SW480 (cell line): ENCODE measurements at places on chromosomes 4 and X.

DNA sequence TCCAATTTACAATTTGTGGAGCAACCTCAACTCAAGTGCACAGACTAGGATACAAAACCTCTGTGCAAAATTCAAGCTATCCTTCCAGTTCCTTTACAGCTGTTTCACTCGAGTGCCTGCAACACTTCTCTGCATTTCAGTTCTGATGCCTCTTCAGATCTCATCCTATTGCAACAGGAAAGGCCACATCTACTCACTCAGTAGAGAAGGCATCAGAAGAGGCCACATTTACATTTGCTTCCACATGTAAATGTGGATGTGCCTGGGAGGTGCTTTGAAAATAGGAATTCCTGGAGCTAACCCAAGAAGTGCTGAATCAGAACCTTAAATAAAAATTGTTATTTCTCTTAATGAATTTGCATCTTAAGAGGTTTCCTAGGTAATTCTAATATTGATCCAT is 45.8 kb upstream of the SERTM2 start:
- no peak for DNase-seq

DNA sequence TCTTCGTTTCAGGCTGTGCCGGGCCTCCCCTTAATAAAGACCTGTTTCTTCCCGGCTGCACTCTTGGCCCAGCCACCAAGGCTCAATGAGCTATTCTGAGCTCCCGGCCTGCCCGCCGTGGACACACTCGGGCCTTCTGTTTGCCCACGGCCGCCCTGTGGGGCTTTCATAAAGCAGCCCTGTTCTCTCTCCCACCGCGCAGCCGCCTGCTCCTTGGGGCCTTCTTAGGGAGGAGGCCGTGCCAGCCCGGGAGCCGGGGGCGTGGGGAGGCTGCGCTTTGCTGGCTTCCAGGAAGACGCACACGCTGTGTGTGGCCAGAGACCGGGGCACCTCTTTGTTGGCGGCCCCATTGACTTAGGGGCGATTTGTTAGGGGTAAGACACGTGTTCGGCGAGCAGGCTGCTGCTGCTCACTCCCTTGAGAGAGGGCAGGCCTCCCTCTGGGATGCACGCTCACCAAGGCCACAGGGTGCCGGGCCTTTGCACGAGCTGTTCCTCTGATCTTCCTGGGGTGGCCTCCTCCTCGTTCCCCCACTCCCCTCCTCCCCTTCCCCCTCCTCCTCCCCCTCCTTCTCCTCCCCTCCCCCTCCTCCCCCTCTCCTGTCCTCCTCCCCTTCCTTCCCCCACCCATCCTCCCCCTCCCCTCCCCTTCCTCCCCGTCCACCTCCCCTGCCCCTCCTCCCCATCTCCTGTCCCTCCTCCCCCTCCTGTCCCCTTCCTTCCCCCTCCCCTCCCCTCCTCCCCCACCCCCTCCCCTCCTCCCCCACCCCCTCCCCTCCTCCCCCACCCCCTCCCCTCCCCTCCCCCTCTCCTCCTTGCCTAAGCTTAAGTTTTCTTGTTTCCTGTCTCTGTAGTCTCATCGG is 11.3 kb downstream of the BLOC1S4 start:
- no peak for DNase-seq

DNA sequence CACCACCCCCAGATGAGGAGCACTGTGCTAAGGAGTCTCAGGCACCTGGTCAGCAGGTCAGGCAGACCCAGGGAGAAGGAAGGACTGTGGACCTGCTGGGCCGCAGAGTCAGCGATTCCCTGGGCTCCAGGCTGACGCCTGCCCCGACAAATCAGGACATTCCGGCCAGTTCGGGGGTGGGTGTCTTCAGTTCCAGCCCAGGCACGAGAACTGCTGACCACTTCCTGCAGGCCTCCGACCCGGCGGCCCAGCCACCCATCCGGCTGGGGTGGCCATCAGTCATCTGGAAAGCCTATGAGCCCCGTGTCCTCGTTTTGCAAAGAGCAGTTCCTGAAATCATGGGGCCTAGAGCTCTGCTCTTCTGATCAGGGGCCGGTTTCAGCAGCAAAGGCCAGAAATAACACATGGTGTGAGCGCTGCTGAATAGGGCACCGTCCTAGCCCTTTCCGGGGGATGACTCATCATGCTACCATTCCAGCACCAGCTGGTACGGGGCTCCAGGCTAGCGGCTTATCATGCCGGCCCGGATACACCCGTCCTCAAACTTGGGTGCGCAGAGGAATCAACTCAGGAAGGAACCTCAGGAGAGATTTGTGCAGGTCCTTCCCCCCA is 7.8 kb upstream of the SH3TC1 start:
- DNase-seq: peak; percentile 63

DNA sequence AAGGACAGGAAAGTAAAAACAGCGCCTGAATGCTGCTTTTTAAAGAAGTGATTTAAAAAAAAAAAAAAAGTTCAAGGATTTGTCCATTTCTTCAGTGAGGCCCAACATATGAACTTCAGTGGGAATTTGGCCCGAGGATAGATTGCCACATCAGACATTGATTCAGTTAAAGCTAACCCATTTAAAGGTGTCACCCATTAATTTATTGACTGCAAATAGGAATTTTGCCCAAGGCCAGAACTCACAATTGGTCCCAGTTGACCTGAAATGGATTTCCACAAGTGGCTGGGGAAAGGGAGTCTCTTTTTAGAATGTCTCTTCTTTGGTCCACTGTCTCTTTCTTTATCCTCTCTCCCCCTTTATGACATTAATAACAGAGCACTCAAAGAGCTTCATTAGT is 86.5 kb upstream of the RPL34 start:
- DNase-seq: no peak

DNA sequence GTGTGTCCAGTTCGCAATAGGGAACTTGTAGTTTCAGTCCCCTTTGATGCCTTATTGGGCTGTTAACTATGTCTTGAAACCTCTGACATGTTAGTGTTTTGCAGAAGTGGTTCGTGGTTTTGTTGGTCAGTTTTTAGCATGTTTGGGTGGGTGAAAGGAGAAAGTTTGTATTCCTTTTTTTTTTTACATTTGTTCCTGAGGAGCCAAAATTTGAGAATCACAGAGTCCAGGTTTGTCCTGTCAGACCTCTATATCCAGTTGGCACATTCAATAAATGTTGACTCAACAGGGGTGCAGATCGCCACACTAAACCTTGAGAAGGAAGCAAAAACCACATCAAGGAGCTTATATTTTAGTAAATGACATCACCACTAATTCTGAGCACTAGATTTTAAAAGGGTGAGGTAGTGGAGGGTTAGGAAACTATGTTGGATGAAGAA is 26.2 kb downstream of the DLG3 start:
- peak; percentile 77 for DNase-seq

GRCh38 chr4:186820391-186820891 is 96.8 kb upstream of the FAT1 start:
- DNase-seq: no peak

GRCh38 chrX:141164406-141164805 is 12.5 kb downstream of the LDOC1 start:
- DNase-seq: no peak

- no peak for DNase-seq
Observed at GRCh38 chr4:186666252-186666651, 57.4 kb downstream of the FAT1 start.

GRCh38 chr4:155094201-155094820 is 114.1 kb upstream of the NPY2R start:
- DNase-seq: no peak

DNA sequence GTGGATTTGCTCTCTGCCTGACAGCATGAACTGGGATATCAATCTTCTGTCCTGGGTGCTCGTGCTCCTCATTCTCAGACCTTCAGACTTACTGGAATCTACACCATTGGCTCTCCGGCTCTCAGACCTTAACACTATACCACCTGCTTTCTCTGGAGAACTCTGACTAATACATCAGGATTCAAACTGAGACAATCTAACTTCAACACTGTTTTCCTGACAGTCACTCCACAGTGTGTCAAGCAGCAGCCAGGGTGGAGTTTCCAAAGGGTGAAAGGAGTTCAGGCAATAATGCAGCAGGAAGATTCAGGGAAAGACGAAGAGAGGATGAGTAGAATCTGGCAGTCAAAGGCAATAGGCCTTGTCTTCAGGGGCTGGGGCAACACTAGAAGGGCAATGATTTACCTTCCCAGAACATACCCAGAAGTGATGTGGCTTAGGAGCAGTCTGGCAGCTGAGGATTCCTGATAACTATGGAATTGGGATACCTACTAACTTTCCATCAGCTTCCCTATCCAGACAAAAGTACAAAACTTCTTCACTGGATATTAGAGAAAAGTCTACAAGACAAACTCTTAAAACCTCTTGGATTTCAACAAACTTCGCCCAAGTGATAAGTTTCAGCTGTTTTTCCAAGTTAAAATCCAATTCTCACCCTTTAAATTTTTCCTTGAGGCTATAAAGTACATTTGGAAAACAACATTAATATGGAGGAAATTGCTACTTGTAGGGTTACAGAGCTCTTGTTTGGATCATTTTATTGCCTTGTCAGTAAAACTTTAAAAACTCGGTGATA is 58.4 kb upstream of the SLIT2 start:
- DNase-seq: no peak
